ENCODE measurements at places on chromosomes 5 and 9. TPM values are rescaled to one million over a fixed set of nuclear protein-coding genes. Genes with fewer than 3 reads are reported as not detected.

- H3K4me1 ChIP-seq = no peaks in the 10 kb centered on the region
- DNase-seq = no peak
- H3K27ac ChIP-seq = no peak overlapping the region
- no peaks in the 10 kb centered on the region for H3K27me3 ChIP-seq
- H3K4me3 ChIP-seq = no peak overlapping the region
- H3K36me3 ChIP-seq = peaks cover 12% of the 10 kb centered on the region
These were observed 77.8 kb downstream of the SECISBP2 start for GRCh38 chr9:89395931-89396710.

DNA sequence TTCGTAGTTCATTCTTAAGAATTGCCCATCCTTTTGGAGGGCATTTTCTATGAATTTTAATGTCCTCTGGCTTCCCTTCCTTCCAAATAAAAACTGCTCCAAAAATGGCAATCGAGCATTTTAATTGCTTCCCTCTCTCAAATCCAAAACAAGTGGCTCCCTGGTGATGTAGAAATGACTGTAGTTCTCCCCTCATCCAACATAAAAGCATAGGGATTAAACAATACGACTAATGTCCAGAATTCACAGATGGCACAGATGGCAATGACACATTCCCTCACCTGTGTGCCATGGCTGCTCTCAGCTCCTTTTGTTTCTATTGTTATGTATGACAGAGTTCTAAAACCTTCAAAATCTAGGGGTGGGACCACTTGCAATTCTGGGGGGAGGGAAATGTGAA is 417.3 kb downstream of the RAB3C start:
- H3K4me3 ChIP-seq = no peak overlapping the region
- H3K36me3 ChIP-seq = no peaks in the 10 kb centered on the region
- H3K27ac ChIP-seq = no peak overlapping the region
- peaks cover 23% of the 10 kb centered on the region for H3K4me1 ChIP-seq
- no peaks in the 10 kb centered on the region for H3K27me3 ChIP-seq
- DNase-seq = no peak

- no peak overlapping the region for H3K27ac ChIP-seq
- H3K4me3 ChIP-seq = no peak overlapping the region
- H3K36me3 ChIP-seq = no peaks in the 10 kb centered on the region
- H3K27me3 ChIP-seq = no peaks in the 10 kb centered on the region
These were observed 162.9 kb upstream of the NMUR2 start for GRCh38 chr5:152568016-152568415.

GRCh38 chr5:112742424-112742823 is 4.7 kb downstream of the APC start:
- H3K27me3 ChIP-seq = no peaks in the 10 kb centered on the region
- no peak for DNase-seq
- H3K4me3 ChIP-seq = no peak overlapping the region
- peaks cover 13% of the 10 kb centered on the region for H3K4me1 ChIP-seq

RNF224 gene
- not detected for total RNA-seq

DNA sequence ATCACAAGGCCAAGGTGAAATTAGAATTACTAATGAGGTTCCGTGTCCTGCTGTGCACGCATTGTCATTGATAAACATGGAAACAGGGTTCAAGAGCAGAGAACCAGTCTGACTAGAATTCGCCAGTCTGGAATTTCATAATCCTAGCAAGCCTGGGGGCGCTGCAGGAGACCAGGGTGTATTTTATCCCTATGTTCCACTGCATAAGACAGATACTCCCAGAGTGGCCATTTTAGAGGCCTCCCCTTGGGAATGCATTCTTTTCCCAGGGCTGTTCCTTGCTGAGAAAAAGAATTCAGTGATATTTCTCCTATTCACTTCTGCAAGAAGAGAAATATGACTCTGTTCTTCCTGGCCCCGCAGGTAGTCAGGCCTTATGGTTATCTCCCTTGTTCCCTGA is 1387.7 kb downstream of the MAT2B start:
- no peaks in the 10 kb centered on the region for H3K27me3 ChIP-seq
- no peak overlapping the region for H3K27ac ChIP-seq
- no peak overlapping the region for H3K4me3 ChIP-seq
- H3K36me3 ChIP-seq = no peaks in the 10 kb centered on the region
- no peaks in the 10 kb centered on the region for H3K4me1 ChIP-seq

PLPP7 gene
- 4.4 TPM for total RNA-seq

RGMB gene
- total RNA-seq = 34.3 TPM

GRCh38 chr5:136529081-136529480 is 163.7 kb upstream of the TRPC7 start:
- H3K4me3 ChIP-seq = no peak overlapping the region
- no peak overlapping the region for H3K27ac ChIP-seq
- no peak for DNase-seq
- no peaks in the 10 kb centered on the region for H3K4me1 ChIP-seq
- H3K27me3 ChIP-seq = no peaks in the 10 kb centered on the region
- no peaks in the 10 kb centered on the region for H3K36me3 ChIP-seq

All from GM23338 (cell line).